Stimulated activated CD8-positive, alpha-beta memory T cell treated with anti-CD3 and anti-CD28 coated beads, Interleukin-7, amount 100 ng/mL, for 1 hour (primary cell): ENCODE measurements at places on chromosomes 2 and 18.

- no peak for DNase-seq
Observed at GRCh38 chr2:218312267-218312756, 20.0 kb upstream of the TMBIM1 start.

DNA sequence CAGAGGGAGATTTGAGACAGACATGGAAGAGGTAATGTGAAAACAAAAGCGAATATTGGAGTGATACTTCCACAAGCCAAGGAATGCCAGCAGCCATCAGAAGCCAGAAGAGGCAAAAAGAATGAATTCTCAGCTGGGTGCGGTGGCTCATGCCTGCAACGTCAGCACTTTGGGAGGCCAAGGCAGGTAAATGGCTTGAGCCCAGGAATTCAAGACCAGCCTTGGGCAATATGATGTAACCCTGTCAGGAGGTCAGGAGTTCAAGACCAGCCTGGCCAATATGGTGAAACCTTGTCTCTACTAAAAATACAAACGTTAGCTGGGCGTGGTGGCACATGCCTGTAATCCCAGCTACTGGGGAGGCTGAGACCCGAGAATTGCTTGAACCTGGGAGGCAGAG, 54.8 kb downstream of the FAM161A start:
- no peak for DNase-seq

GRCh38 chr2:143551971-143552650, 422.9 kb downstream of the ARHGAP15 start:
- no peak for DNase-seq

GRCh38 chr2:96859099-96859649, 1.4 kb upstream of the ANKRD39 start:
- DNase-seq: no peak

GRCh38 chr2:68387408-68388350, 22.6 kb downstream of the PLEK start:
- no peak for DNase-seq

DNA sequence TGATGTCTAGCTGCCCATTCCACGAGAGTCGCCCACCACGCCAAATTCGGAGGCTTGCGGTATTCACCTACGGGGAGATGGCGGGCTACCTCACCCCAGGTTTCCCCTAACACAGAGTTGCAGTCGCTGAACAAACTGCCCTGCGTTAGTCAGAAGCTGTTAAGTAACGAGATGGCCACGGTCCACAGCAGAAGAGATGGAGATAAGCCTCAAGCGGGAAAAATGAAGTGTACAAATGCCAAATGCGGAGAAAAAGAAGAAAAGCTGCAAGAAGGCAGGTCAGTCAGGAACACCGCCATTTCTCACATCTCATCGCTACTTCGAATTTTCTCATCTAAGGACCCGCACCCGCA, 425 bp downstream of the ASB3 start:
- DNase-seq: no peak

DNA sequence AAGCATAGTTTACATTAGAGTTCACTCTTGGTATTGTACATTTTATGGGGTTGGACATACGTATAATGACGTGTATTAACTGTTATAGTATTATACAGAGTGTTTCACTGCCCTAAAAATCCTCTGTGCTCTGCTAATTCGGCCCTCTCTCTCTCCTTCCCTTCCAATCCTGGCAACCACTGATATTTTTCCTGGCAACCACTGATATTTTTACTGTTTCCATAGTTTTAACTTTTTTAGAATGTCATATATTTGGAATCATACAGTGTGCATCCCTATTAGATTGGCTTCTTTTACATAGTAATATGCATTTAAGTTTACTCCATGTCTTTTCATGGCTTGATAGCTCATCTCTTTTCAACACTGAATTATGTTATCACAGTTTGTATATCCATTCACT, 526.7 kb downstream of the RIT2 start:
- no peak for DNase-seq

GRCh38 chr2:230885463-230886130, 20.9 kb downstream of the ITM2C start:
- no peak for DNase-seq

DNA sequence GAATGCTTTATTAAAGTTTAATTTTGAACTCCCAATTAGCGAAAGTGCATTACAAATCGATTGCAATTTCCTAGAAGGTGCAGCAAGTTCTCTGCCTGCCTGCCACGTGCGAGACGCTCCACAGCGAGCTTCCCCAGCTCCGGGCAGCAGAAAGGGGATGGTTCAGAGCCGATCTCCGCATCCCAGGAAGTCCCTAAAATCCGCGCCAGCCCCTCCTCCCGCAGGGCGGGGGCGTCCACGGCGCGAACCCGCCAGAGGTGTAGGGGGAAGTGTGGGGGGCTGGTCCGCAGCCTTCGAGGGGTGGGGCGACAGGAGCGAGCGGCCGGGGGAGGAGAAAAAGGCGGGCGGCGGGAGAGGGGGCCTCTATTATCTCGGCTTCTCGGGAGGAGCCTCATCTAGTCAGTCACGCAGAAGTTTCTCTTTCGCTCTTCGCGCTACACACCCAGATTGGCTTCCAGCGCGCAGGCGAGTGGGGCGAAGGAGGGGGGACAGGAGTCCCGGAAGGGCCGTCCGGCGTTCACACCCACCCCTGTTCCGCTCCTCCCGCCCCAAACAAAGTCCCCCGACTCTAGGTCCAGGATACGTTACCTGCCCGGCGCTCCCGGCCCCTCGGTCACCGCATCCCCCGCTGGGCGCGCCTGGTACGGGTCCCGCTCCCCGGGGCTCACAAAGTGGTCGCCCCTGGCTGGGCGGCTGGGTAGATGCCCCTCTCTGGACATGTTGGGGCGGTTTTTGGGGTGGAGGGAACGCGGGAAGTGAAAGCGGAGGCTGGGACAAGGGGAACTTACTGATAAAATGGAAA, 9.1 kb upstream of the NR4A2 start:
- peak; percentile 75 for DNase-seq

GRCh38 chr2:223585666-223586065, 16.5 kb downstream of the SCG2 start:
- DNase-seq: no peak
